ENCODE measurements at places on chromosomes 6 and 20. TPM values are rescaled to one million over a fixed set of nuclear protein-coding genes. Genes with fewer than 3 reads are reported as not detected.

The LAMA5 gene
- 3.0 TPM for total RNA-seq

The PTPRA gene
- total RNA-seq = 87.2 TPM

The ZNF337 gene
- 22.5 TPM for total RNA-seq

The SRC gene
- total RNA-seq = 3.3 TPM

The GRIK2 gene
- total RNA-seq = 0.15 TPM

The PPP1R14C gene
- total RNA-seq = not detected

The BPIFB1 gene
- total RNA-seq = 0.76 TPM

The RIMS4 gene
- not detected for total RNA-seq

The PROCR gene
- total RNA-seq = 1.2 TPM

The HELZ2 gene
- total RNA-seq = 73.0 TPM

The SMLR1 gene
- not detected for total RNA-seq

The BPIFA1 gene
- not detected for total RNA-seq

The SNX21 gene
- total RNA-seq = 1.1 TPM

The SYNDIG1 gene
- not detected for total RNA-seq

The AMD1 gene
- total RNA-seq = 109 TPM

The SNX14 gene
- 46.3 TPM for total RNA-seq

DNA sequence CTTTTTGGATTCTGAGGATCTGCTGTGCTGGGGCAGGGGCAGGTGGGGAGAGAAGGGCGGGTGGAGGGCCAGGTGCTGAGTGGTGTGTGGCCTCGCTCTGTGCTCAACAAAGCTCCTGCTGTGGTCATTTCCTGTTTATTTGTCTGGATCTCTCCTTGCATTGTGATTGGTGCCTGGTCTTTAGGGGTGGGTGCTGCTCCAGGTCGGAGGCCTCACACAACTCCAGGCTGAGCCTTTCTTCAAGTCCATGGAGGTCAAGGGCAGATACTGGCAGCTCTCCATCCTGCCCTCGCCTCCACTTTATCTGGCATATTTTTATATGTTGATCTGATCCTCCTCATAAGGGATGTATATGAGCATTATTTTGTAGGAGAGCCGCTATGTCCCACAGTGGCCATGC lies 36.2 kb downstream of the HLA-F start:
- H3K36me3 ChIP-seq = no peaks in the 10 kb centered on the region
- no peaks in the 10 kb centered on the region for H3K27me3 ChIP-seq
- H3K4me3 ChIP-seq = no peak overlapping the region

GRCh38 chr6:129628101-129628815 lies 81.7 kb downstream of the ARHGAP18 start:
- no peak overlapping the region for H3K4me3 ChIP-seq
- H3K36me3 ChIP-seq = no peaks in the 10 kb centered on the region
- H3K27me3 ChIP-seq = no peaks in the 10 kb centered on the region
- no peaks in the 10 kb centered on the region for H3K4me1 ChIP-seq

DNA sequence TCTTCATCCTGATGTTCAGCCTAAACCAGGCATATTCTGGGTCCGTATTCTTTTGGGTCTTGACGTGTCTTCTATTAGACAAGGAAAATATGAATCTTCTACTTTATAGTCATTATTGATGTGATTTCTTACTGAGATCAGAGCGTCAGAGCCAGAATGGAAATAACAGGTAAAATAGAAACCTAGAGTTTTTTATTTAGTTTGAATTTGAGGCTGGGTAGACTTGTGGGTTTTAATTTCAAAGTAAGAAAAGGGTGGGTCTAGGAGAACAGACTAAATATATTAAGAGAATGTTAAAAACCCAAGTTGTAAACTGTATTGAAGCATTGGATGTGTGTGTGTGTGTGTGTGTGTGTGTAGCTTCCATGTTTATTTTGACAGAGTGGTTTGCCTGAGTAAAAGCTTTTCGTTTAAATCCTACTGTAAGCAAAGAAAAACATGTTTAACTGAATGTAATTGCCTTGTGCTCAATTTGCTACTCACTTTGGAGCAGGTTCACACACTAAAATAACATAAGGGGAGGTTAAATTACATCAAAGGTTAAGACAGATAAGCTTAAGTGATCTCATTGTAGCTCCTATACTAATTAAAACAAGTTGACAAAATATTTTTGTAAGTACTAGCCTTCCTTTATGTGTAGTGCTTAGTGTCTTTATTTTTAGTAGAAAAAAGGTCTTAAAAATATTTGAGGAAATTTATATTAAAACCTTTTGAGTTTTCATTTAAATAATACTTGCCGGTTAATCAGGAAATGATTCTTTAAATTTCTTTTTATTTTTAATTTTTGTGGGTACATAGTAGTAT lies 17.4 kb downstream of the HECA start:
- H3K36me3 ChIP-seq = no peaks in the 10 kb centered on the region
- peaks cover 57% of the 10 kb centered on the region for H3K4me1 ChIP-seq
- DNase-seq = no peak
- peak overlapping the region; percentile 25 for H3K27ac ChIP-seq

GRCh38 chr20:64189530-64189966 lies 25.3 kb downstream of the MYT1 start:
- DNase-seq = no peak
- no peak overlapping the region for H3K27ac ChIP-seq
- no peaks in the 10 kb centered on the region for H3K36me3 ChIP-seq
- H3K4me3 ChIP-seq = no peak overlapping the region

DNA sequence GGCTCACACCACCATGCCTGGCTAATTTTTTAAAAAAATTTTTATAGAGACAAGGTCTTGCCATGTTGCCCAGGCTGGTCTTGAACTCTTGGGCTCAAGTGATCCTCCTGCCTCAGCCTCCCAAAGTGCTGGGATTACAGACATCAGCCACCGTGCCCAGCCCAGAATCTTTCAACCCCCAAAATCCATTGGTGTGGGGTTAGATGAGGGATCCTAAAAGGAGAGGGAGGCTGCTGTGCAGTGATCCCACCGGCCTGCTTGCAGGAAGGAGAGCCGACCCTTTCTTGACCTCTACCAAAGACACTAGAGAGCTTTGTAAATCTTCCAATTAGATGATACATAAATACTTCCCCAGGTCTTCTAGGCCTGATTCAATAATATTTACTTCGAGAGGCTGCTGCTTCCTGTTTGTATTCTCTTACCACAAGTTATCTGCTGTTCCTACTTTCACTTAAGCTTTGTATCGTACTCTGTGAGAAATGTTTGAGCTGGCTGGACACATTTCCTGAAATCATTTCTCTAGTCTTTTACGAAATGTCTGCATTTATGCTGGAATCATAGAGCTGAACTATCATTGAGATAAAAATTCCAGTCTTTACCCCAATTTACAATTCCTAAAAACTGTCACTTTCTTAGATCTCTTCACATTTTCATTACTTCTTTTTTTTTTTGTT lies 49.3 kb upstream of the IER3 start:
- no peak overlapping the region for H3K4me3 ChIP-seq
- peak overlapping the region; percentile 88 for H3K27ac ChIP-seq
- H3K36me3 ChIP-seq = no peaks in the 10 kb centered on the region
- DNase-seq = no peak

GRCh38 chr6:163507965-163508364 lies 93.4 kb downstream of the QKI start:
- no peaks in the 10 kb centered on the region for H3K27me3 ChIP-seq
- H3K27ac ChIP-seq = no peak overlapping the region
- no peak overlapping the region for H3K4me3 ChIP-seq
- DNase-seq = no peak
- H3K36me3 ChIP-seq = no peaks in the 10 kb centered on the region

GRCh38 chr6:8829296-8829695 lies 394.0 kb upstream of the SLC35B3 start:
- no peak for DNase-seq
- H3K27ac ChIP-seq = no peak overlapping the region
- H3K27me3 ChIP-seq = no peaks in the 10 kb centered on the region
- no peaks in the 10 kb centered on the region for H3K36me3 ChIP-seq

GRCh38 chr6:159505140-159505922 lies 187.7 kb downstream of the SOD2 start:
- H3K4me3 ChIP-seq = no peak overlapping the region
- DNase-seq = no peak
- no peak overlapping the region for H3K27ac ChIP-seq
- H3K36me3 ChIP-seq = no peaks in the 10 kb centered on the region
- H3K4me1 ChIP-seq = no peaks in the 10 kb centered on the region

DNA sequence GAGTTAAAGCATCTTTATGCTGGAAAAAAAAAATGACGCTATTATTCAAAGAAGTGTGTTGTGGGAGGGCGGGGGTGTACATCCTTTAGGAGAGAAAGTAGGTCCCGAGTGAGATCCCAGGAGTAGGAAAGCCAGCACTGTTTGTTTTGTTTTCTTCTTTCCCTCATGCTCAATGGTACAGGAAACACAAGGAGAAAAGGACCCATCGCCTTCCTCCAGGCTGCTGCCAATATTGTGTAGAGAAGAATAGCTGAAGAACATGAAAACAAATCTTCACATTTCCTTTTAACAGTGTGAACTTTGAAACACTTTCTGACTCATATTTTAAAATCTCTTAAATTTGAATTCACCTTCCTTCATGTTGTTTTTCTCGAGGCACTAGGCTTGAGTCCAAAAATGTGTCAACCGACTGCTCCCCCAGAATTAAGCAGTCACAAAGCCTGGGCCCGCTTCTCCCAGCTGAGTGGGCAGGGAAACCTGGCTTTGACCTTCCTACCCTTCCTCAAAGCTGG lies 22.3 kb downstream of the PPP1R16B start:
- peaks cover 51% of the 10 kb centered on the region for H3K36me3 ChIP-seq
- DNase-seq = no peak
- H3K27ac ChIP-seq = peak overlapping the region; percentile 52
- no peak overlapping the region for H3K4me3 ChIP-seq
- H3K4me1 ChIP-seq = no peaks in the 10 kb centered on the region

GRCh38 chr6:143629104-143630080 lies 48.4 kb upstream of the PHACTR2 start:
- H3K4me3 ChIP-seq = no peak overlapping the region
- no peaks in the 10 kb centered on the region for H3K27me3 ChIP-seq
- H3K4me1 ChIP-seq = peaks cover 3% of the 10 kb centered on the region
- DNase-seq = no peak

GRCh38 chr6:13331516-13332348 lies 3.4 kb upstream of the TBC1D7 start:
- H3K36me3 ChIP-seq = no peaks in the 10 kb centered on the region
- no peak overlapping the region for H3K27ac ChIP-seq
- no peaks in the 10 kb centered on the region for H3K27me3 ChIP-seq

- no peaks in the 10 kb centered on the region for H3K36me3 ChIP-seq
- H3K27me3 ChIP-seq = peaks cover 18% of the 10 kb centered on the region
- no peaks in the 10 kb centered on the region for H3K4me1 ChIP-seq
- H3K4me3 ChIP-seq = no peak overlapping the region
- DNase-seq = no peak
Observed at GRCh38 chr20:59765599-59766177, 161.3 kb downstream of the PHACTR3 start.

GRCh38 chr6:69913361-69913760 lies 47.0 kb downstream of the COL19A1 start:
- H3K27me3 ChIP-seq = peaks cover 4% of the 10 kb centered on the region
- H3K27ac ChIP-seq = no peak overlapping the region

GRCh38 chr20:59105581-59105980 lies 58.0 kb upstream of the ZNF831 start:
- no peak for DNase-seq
- H3K27ac ChIP-seq = no peak overlapping the region
- H3K4me1 ChIP-seq = no peaks in the 10 kb centered on the region
- H3K27me3 ChIP-seq = no peaks in the 10 kb centered on the region
- H3K4me3 ChIP-seq = no peak overlapping the region

- no peaks in the 10 kb centered on the region for H3K27me3 ChIP-seq
- peaks cover 2% of the 10 kb centered on the region for H3K4me1 ChIP-seq
- H3K27ac ChIP-seq = peak overlapping the region; percentile 83
- H3K4me3 ChIP-seq = no peak overlapping the region
- DNase-seq = no peak
- no peaks in the 10 kb centered on the region for H3K36me3 ChIP-seq
Observed at GRCh38 chr6:16698997-16699868, 62.0 kb downstream of the ATXN1 start.

DNA sequence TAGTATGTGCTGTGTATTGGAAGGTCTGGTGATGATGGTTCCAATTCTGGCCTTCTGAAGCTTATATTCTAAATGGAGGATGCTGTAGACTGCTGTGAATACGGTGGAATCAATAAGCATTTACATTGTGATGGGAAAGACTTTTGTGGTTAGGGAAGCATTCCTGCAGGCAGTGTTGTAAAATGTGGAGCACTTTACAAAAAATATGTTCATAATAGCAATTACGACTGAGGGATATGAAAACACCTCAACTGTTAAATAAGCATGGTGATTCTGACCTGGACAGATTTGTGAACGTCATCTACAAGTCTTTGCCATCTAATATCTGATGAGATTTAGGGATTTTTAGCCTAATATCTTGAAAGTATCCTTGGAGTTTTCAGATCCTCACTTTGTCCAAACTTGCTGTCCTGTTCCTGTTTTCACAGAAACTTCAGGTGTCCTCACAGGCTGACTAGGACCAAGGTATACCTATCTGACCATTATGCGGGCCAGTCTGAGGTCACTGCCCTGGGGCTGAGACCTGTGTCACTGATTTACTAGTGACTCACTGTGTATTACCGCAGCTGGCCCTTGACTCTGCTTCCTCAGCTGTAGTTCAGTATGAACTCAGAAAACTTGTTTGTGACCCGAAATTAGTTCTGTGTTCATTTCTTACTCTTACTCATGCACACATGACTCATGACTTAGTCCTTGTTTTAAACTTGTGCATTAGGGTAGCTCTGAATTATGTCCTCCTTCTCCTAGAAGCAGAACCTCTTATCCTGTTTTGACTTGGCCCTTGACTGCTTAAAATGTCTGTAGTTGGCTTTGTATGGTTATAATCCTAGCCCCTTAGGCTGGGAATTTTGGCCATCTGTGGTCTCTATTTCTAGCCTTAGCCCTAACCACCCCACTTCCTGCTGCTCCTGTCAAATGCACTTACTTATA lies 343.0 kb downstream of the CDKAL1 start:
- no peaks in the 10 kb centered on the region for H3K27me3 ChIP-seq
- no peaks in the 10 kb centered on the region for H3K36me3 ChIP-seq
- no peak overlapping the region for H3K27ac ChIP-seq
- H3K4me3 ChIP-seq = no peak overlapping the region
- H3K4me1 ChIP-seq = no peaks in the 10 kb centered on the region

- no peak overlapping the region for H3K27ac ChIP-seq
- no peak for DNase-seq
- no peak overlapping the region for H3K4me3 ChIP-seq
Observed at GRCh38 chr6:8391934-8392333, 43.4 kb downstream of the SLC35B3 start.

- H3K27me3 ChIP-seq = no peaks in the 10 kb centered on the region
- no peak overlapping the region for H3K4me3 ChIP-seq
- no peaks in the 10 kb centered on the region for H3K4me1 ChIP-seq
- no peak for DNase-seq
- no peak overlapping the region for H3K27ac ChIP-seq
- no peaks in the 10 kb centered on the region for H3K36me3 ChIP-seq
Observed at GRCh38 chr20:59334651-59335300, 34.4 kb downstream of the EDN3 start.

DNA sequence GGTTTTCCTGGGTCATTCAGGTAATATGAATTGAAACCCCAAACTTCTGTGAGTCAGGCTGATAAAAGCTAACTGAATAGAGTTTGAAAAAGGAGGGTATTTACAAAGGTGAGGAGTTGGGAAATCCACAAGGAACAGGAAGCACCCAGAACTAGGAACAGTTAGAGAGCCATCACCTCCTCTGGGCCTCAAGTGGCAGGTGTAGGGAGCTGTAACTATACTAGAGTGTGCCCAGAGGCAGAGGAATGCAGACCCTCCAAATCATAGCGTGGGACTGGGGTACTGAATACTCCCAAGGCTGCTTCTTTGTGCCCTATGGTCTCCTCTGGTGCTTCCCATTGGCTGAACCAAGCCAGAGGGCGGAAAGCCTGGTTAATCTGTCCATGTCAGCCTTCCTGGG lies 18.3 kb downstream of the TRIM38 start:
- H3K4me1 ChIP-seq = no peaks in the 10 kb centered on the region
- H3K36me3 ChIP-seq = peaks cover 81% of the 10 kb centered on the region
- H3K27me3 ChIP-seq = no peaks in the 10 kb centered on the region
- no peak for DNase-seq
- no peak overlapping the region for H3K27ac ChIP-seq

Data from T-cell (primary cell).